ENCODE measurements at places on chromosomes 5 and 9. TPM values are rescaled to one million over a fixed set of nuclear protein-coding genes. Genes with fewer than 3 reads are reported as not detected.

Gene NEURL1B
- total RNA-seq = 77.4 TPM

DNA sequence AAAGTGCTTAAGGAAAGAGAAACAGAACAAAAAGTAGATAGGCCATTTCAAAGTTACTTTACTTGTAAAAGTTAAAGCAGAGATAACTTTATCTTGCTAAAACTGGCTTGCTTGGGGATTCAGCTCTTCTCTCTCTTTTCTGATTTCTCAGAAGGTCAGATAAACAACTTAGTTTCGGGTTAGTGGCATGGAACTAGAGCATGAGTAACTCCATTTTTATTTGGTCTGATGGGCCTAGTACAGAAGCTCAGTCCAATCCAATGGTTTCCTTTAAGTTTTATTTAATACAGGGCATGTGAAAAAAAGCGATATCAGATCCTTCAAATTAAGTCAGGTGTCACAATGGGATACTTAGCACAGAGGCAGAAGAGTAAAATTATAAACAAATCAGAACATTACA is 18.8 kb upstream of the GPBP1 start:
- H3K4me1 ChIP-seq = no peaks in the 10 kb centered on the region
- no peak overlapping the region for H3K4me3 ChIP-seq
- no peaks in the 10 kb centered on the region for H3K27me3 ChIP-seq
- DNase-seq = no peak
- H3K27ac ChIP-seq = no peak overlapping the region

Gene OR1J2
- total RNA-seq = not detected

- peaks cover 65% of the 10 kb centered on the region for H3K4me1 ChIP-seq
- H3K27ac ChIP-seq = peak overlapping the region; percentile 45
- no peaks in the 10 kb centered on the region for H3K27me3 ChIP-seq
Observed at GRCh38 chr5:95818181-95819147, 4.1 kb downstream of the GLRX start.

Gene IL5
- not detected for total RNA-seq

DNA sequence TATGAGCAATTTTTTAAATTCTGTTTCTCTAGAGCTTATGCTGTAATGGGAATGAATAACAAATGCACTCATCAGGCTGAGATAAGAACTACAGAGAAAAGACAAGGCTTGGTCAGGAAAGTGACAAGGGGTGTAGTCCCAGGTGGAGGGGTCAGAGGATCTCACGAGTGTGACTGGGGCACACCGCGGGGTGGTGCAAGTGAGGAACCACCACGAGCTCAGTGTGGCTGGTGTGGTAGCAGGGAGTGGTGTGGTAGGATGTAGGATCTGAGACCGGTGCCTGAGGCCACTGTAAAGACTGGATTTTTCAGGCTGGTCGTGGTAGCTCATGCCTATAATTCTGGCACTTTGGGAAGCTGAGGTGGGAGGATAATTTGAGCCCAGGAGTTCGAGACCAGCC is 9.0 kb downstream of the ANXA6 start:
- no peaks in the 10 kb centered on the region for H3K27me3 ChIP-seq
- no peak overlapping the region for H3K27ac ChIP-seq
- DNase-seq = no peak
- peaks cover 37% of the 10 kb centered on the region for H3K4me1 ChIP-seq

DNA sequence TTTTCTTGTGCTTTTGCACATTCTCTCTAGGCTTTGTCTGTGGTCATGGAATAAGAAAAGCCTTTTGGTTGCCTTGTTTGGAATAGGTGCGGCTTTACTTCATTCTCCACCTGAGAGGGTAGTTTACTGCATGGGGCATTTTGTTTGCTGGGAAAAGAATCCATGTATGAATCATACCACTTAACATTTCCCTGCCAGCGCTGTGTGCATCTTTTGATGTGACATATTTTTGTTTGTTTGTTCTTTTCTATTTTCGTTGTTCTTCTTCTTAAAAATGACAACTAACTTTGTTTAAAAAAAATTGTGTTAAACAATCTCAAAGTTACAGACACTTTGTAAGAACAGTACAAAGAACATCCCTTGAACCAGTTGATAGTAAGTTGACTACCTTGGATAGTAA is 113.2 kb downstream of the GCNT1 start:
- H3K4me3 ChIP-seq = no peak overlapping the region
- H3K27me3 ChIP-seq = no peaks in the 10 kb centered on the region
- no peak for DNase-seq
- no peaks in the 10 kb centered on the region for H3K4me1 ChIP-seq

Gene C9orf72
- total RNA-seq = 30.5 TPM

GRCh38 chr9:24832307-24832706 is 286.6 kb upstream of the IZUMO3 start:
- H3K4me1 ChIP-seq = no peaks in the 10 kb centered on the region
- H3K27ac ChIP-seq = no peak overlapping the region
- H3K27me3 ChIP-seq = no peaks in the 10 kb centered on the region

DNA sequence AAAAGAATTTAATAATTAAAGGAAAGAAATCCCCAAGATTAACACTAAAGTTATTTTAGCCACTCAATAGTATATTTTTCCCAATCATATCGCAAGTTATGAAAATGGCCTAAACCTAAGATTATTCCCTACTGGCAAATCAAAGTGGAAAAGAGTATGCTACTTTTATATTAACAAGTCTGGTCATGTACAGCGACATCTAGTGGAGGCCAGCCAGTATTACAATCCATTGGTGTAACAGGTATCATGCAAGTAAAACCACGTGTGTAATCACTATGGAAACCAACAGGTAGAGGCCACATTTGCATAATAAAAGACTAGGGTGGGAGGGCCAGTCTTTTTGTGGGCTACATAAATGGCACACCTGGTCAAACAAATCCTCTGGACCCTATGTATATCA is 976.4 kb upstream of the CDH9 start:
- no peaks in the 10 kb centered on the region for H3K36me3 ChIP-seq
- H3K4me3 ChIP-seq = no peak overlapping the region
- H3K27ac ChIP-seq = no peak overlapping the region
- H3K4me1 ChIP-seq = no peaks in the 10 kb centered on the region
- H3K27me3 ChIP-seq = no peaks in the 10 kb centered on the region

DNA sequence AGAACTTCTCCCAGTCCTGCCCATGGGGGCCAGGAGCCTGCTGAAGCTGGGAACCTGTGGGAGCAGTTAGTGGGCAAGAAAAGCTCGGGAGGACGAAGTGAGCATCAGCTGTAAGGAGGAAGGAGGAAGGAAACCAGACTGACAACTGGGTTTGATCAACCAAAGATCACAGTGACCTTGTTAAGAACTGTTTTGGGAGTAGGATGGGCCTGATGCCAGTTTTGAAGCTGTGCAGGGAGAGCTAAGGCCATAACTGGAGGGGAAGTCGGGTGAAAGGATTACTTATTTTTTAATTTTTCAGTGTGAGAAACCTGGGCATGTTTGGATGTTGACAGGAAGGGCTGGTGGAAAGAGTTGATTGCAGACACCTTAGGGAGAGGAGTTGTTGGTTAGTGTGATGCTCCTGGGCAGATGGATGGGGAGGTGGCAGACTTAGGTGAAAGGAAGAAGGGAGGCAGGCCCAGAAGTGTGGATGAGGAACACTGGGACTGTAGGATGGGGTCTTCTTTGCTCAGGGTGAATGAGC is 58.3 kb upstream of the KLF4 start:
- no peaks in the 10 kb centered on the region for H3K27me3 ChIP-seq
- H3K36me3 ChIP-seq = no peaks in the 10 kb centered on the region
- no peak for DNase-seq
- peak overlapping the region; percentile 43 for H3K27ac ChIP-seq
- no peak overlapping the region for H3K4me3 ChIP-seq

DNA sequence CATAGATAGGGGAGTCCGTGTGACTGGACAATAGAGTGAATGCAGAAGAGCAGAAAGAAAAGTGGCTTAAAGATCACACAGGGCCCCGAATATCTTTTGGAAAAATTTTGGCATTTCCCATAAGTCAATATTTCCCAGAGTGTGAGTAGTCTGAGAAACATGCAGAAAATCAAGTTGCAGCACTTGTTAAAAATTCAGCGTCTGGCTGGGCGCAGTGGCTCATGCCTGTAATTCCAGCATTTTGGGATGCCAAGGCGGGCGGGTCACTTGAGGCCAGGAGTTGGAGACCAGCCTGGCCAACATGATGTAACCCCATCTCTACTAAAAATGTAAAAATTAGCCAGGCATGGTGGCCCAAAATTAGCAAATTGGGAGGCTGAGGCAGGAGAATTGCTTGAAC is 227.0 kb downstream of the DRD1 start:
- H3K27me3 ChIP-seq = no peaks in the 10 kb centered on the region
- DNase-seq = no peak
- no peaks in the 10 kb centered on the region for H3K36me3 ChIP-seq
- no peak overlapping the region for H3K27ac ChIP-seq
- H3K4me1 ChIP-seq = no peaks in the 10 kb centered on the region

Gene HK3
- 4.6 TPM for total RNA-seq

Gene RXFP3
- not detected for total RNA-seq

- H3K27ac ChIP-seq = no peak overlapping the region
- no peak for DNase-seq
- no peaks in the 10 kb centered on the region for H3K36me3 ChIP-seq
- H3K4me1 ChIP-seq = no peaks in the 10 kb centered on the region
- H3K4me3 ChIP-seq = no peak overlapping the region
Observed at GRCh38 chr9:79735023-79735779, 163.4 kb downstream of the TLE4 start.

Gene SPATA31D1
- not detected for total RNA-seq

DNA sequence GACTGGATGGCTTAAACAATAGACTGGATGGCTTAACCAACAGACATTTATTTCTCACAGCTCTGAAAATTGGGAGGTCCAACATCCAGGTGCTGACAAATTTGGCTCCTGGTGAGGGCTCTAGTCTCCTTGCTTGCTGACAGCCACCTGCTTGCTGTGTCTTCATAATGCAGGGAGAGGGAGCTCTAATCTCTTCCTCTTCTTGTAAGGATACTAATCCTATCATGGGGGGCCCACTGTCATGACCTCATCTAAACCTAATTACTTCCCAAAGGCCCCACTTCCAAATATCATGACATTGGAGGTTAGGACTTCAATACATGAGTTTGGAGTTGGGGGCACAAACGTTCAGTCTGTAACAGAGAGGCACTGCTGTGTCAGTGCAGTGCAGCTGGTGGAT is 26.4 kb downstream of the FOXD1 start:
- no peak overlapping the region for H3K4me3 ChIP-seq
- no peaks in the 10 kb centered on the region for H3K36me3 ChIP-seq
- H3K27me3 ChIP-seq = no peaks in the 10 kb centered on the region
- no peak for DNase-seq
- no peak overlapping the region for H3K27ac ChIP-seq

DNA sequence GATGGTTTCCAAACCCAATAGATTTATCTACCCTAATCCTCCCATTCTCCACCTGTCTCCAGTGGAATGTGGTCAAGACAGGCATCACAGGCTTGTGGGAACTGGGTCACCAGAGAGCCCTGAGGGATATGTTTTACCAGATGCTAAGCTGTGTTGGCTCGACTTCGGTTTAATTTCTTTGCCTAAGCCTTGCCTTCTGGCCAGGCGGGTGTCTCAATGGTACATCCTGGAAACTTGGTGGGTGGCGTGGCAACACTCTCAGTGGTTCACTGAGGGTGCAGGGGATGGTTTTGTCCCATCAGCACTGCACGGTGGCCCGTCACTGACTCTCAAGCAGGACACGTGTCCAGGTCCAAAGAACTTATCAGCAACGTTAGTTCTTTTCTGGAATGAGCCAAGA is 192.2 kb downstream of the TENT4A start:
- no peak overlapping the region for H3K27ac ChIP-seq
- H3K27me3 ChIP-seq = no peaks in the 10 kb centered on the region
- H3K4me1 ChIP-seq = no peaks in the 10 kb centered on the region
- H3K36me3 ChIP-seq = no peaks in the 10 kb centered on the region
- no peak for DNase-seq

GRCh38 chr9:82346040-82346439 is 357.5 kb downstream of the SPATA31D1 start:
- no peaks in the 10 kb centered on the region for H3K27me3 ChIP-seq
- H3K4me1 ChIP-seq = no peaks in the 10 kb centered on the region
- H3K36me3 ChIP-seq = no peaks in the 10 kb centered on the region
